ENCODE measurements at places on chromosomes 16 and 17.
A peak's percentile ranks its signal among the peaks of the same experiment; 100 is the strongest.

DNA sequence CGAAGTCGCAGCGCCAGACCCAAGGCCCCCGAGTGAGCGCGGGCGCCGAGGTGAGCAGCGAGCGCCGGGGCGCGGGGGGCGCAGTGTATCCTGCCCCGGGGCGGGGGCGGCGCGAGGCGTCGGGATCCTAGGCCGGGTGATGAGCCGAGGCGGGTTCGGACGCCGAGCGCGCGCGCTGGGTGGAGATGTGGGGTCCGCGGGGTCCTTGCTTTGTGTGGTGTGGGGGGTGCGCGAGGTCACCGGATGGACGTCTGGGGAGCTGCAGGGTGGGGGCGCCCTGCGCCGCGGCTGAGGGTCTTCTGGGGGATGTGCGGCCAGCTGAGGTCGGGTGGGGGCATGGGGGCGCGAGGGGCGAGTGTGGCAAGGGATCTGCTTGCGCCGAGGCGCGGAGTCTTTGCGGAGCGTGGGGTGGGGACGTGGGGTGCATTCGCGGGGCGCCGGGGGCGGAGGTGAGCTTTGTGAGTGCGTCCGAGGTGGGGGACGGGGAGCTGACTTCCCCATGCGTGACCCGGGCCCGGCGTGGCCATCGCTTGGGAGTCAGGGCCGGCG lies 560 bp downstream of the RAI1 start:
- no peaks in the 10 kb centered on the region for H3K36me3 ChIP-seq
- peaks cover 37% of the 10 kb centered on the region for H3K4me1 ChIP-seq
- DNase-seq, result peak; percentile 35
- H3K4me3 ChIP-seq, result peak overlapping the region; percentile 85

GRCh38 chr17:28675980-28676379 lies 14.0 kb downstream of the SUPT6H start:
- H3K27me3 ChIP-seq, result no peaks in the 10 kb centered on the region
- no peak overlapping the region for H3K4me3 ChIP-seq
- no peaks in the 10 kb centered on the region for H3K4me1 ChIP-seq
- DNase-seq, result peak; percentile 21
- peaks cover 63% of the 10 kb centered on the region for H3K36me3 ChIP-seq
- peak overlapping the region; percentile 17 for H3K27ac ChIP-seq

GRCh38 chr17:71759422-71760060 lies 361.3 kb upstream of the SOX9 start:
- no peak overlapping the region for H3K27ac ChIP-seq
- H3K4me3 ChIP-seq, result no peak overlapping the region
- no peaks in the 10 kb centered on the region for H3K27me3 ChIP-seq
- no peaks in the 10 kb centered on the region for H3K36me3 ChIP-seq
- no peak for DNase-seq
- no peaks in the 10 kb centered on the region for H3K4me1 ChIP-seq

- H3K4me3 ChIP-seq, result no peak overlapping the region
- no peak for DNase-seq
- H3K36me3 ChIP-seq, result peaks cover 4% of the 10 kb centered on the region
- H3K4me1 ChIP-seq, result peaks cover 49% of the 10 kb centered on the region
- H3K27me3 ChIP-seq, result peaks cover 48% of the 10 kb centered on the region
Observed at GRCh38 chr17:37769050-37769449, 24.2 kb upstream of the HNF1B start.

GRCh38 chr16:53176434-53176833 lies 121.6 kb downstream of the CHD9 start:
- peaks cover 4% of the 10 kb centered on the region for H3K36me3 ChIP-seq
- no peaks in the 10 kb centered on the region for H3K27me3 ChIP-seq
- DNase-seq, result no peak
- H3K27ac ChIP-seq, result no peak overlapping the region
- H3K4me1 ChIP-seq, result no peaks in the 10 kb centered on the region
- H3K4me3 ChIP-seq, result no peak overlapping the region

- H3K4me1 ChIP-seq, result peaks cover 38% of the 10 kb centered on the region
Observed at GRCh38 chr16:88775825-88776224, 9.2 kb downstream of the PIEZO1 start.

DNA sequence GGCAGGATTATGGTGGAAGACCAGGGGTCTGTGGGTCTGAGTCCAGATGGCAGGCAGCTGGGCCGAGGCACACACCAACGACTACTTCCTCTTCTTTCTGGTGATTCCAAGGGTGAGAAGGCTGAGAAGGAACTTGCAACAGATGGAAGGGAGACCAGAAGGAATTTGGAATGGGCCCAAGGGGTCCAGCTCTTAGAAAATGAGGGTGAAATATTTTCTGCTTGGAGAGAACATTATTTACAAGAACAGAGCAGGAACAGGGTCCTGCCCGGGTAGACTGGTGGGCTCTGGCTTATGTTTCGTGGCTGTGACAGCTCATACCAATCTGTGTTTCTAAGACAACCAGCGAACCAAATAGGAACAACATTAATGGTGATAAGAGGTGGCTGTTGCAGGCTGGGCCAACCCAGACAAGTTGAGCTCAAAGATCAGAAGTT lies 36.6 kb downstream of the CCDC42 start:
- no peak for DNase-seq
- H3K4me3 ChIP-seq, result no peak overlapping the region
- H3K36me3 ChIP-seq, result no peaks in the 10 kb centered on the region
- no peaks in the 10 kb centered on the region for H3K4me1 ChIP-seq
- H3K27me3 ChIP-seq, result peaks cover 10% of the 10 kb centered on the region

DNA sequence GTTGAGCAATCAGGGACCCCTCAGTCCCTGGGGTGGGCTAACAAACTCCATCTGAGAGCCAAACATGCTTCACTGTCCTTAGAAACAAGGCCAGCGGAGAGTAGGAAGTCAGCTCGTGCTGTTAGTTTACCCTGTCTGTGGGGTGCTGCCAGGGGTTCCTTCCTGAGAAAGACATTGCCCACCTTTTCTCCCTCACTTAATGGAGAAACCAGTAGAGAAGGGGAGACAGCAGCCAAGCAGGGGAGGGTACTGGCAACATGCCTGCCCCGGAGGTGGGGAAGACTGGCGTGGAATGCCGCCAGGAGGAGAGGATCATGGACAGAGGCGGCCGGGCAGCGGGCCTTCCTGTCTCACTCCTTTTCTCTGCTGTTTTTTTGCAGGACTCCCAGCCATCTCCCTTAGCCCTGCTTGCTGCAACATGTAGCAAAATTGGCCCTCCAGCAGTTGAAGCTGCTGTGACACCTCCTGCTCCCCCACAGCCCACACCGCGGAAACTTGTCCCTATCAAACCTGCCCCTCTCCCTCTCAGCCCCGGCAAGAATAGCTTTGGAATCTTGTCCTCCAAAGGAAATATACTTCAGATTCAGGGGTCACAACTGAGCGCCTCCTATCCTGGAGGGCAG lies 19.9 kb downstream of the SP2 start:
- H3K4me3 ChIP-seq, result no peak overlapping the region
- H3K27ac ChIP-seq, result no peak overlapping the region
- peaks cover 13% of the 10 kb centered on the region for H3K4me1 ChIP-seq
- no peak for DNase-seq
- peaks cover 27% of the 10 kb centered on the region for H3K36me3 ChIP-seq
- no peaks in the 10 kb centered on the region for H3K27me3 ChIP-seq

DNA sequence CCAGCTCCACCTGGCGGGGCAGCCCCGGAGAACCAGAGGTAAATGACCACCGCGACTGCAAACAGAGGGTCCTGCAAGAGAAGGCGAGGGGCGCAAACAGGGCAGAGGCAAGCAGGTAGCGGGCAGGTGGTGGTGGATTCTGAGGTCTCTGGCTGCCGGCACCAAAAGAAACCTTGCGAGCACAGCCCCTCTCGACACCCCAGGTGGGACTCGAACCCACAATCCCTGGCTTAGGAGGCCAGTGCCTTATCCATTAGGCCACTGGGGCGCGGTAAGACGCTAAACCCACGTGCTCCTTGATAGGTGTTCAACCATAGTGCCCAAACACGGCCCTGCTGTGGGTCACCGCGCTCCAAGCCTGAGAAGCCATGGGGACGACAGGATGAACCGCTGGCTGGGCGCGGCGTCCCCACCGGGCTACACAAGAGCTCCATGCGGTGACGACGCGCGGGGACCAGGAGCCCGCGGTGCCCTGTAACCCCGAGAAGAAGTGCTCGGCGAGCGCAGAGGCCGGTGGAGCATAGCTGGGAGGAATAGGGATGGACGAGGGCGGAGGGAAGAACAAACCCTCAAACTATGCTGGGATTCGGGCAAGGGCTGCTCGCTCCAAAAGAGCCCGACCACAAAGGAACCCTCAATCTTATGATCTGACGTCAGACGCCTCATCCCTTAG lies 12.4 kb downstream of the ATP5PD start:
- H3K4me1 ChIP-seq, result peaks cover 55% of the 10 kb centered on the region
- DNase-seq, result peak; percentile 79
- peaks cover 15% of the 10 kb centered on the region for H3K27me3 ChIP-seq
- H3K36me3 ChIP-seq, result peaks cover 20% of the 10 kb centered on the region
- H3K4me3 ChIP-seq, result peak overlapping the region; percentile 83

- H3K27ac ChIP-seq, result no peak overlapping the region
- DNase-seq, result no peak
- no peaks in the 10 kb centered on the region for H3K27me3 ChIP-seq
- no peak overlapping the region for H3K4me3 ChIP-seq
- peaks cover 33% of the 10 kb centered on the region for H3K4me1 ChIP-seq
- peaks cover 19% of the 10 kb centered on the region for H3K36me3 ChIP-seq
Observed at GRCh38 chr16:30429418-30429677, 482 bp downstream of the DCTPP1 start.

DNA sequence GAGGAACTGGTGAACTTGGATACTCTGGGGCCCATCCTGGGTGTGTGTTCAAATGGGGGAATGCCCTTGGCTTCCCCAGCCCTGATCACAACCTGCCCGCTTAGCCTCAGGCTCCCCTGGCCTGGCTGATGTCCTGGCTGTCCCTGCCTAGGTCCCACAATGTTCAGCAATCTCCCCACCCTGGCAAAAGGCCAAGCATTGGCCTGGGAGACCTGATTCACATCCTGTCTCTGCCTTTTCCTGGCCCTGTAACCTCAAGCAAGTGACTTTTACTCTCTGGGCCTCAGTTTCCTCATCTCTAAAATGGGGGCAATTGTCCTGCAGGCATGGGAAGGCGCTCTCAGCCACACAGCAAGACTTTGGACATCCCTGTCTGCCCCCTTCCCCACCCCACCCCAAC lies 14.4 kb downstream of the CPNE2 start:
- peaks cover 25% of the 10 kb centered on the region for H3K4me1 ChIP-seq
- peaks cover 2% of the 10 kb centered on the region for H3K27me3 ChIP-seq
- no peak overlapping the region for H3K27ac ChIP-seq

GRCh38 chr17:15973016-15973415 lies 26.5 kb downstream of the ZSWIM7 start:
- H3K27ac ChIP-seq, result no peak overlapping the region
- no peak overlapping the region for H3K4me3 ChIP-seq
- H3K4me1 ChIP-seq, result peaks cover 5% of the 10 kb centered on the region
- peaks cover 9% of the 10 kb centered on the region for H3K36me3 ChIP-seq
- no peak for DNase-seq

GRCh38 chr16:2173916-2174315 lies 18.3 kb downstream of the TRAF7 start:
- no peak overlapping the region for H3K27ac ChIP-seq
- H3K36me3 ChIP-seq, result peaks cover 4% of the 10 kb centered on the region
- no peak overlapping the region for H3K4me3 ChIP-seq
- no peaks in the 10 kb centered on the region for H3K4me1 ChIP-seq
- H3K27me3 ChIP-seq, result no peaks in the 10 kb centered on the region
- no peak for DNase-seq

DNA sequence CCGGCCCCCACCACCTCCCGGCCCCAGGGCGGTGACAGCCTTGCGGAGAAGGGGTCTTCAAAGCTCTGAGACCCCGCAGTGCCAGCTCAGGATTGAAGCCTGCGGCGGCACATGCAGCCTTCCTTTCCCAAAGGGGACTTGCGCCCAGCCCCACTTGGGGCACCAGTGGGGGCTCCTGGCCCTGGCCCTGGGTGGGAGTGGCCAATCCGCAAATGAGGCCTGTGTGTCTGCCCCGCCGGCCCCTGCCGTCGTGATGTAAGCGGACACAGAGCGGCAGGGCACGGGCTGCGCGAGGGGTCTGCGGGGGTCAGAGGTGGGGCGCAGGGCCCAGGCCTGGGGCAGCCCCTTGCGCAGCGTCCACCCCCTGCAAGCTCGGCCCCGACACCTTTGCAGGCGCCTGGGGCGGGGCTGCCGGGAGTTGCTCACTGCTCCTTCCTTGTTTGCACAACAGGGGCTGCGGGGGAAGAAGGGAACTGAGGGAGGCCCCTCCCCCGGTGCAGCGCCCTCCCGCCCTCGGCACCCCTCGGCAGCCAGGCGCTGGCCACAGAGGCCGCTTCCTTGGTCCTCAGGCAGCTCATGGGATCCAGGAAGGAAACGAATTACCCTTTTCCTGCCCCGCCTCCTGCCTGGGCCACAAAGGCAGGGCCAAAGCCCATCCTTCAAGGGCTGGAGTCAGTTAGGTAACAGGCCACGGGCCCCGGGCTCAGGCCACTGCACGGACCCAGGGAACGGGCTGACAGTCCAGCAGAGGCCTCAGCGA lies 2.9 kb downstream of the SLC16A3 start:
- H3K4me3 ChIP-seq, result no peak overlapping the region
- DNase-seq, result peak; percentile 44
- peaks cover 29% of the 10 kb centered on the region for H3K4me1 ChIP-seq
- peaks cover 7% of the 10 kb centered on the region for H3K36me3 ChIP-seq

DNA sequence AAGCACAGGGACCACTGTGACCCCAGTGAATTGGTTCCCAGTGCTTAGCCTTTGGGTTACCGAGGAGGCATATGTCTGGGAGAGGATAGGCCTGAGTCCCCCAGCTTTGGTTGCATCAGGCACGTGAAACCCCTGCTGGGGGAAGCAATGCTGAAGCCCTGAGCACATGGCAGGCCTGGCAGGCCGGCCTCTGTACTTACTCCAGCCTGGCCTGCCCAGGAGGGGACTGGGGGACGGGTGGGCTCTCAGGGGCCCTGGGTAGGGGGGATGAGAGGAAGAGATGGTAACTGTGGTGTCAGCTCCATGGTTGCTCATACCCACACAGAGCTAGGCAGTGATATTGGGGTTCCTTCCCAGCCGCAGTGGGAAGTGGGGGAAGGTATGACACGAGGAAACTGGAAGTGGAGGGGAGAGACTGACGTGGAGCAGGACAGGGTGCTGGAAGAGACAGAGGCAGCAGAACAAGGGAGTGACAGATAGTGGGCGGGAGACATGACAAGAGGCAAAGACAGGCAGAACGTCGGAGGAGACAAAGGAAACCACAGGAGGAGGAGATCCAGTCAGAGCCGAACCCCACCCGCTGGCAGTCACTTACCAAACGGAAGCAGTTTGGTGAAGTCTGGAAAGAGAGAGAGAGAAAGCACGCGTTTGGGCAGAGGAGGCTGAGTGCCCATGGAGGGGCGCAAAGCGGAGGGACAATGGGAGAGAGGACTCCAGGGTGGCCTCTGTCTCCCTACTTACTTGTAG lies 9.1 kb downstream of the TMEM208 start:
- H3K4me1 ChIP-seq, result peaks cover 11% of the 10 kb centered on the region
- H3K36me3 ChIP-seq, result peaks cover 21% of the 10 kb centered on the region
- H3K27me3 ChIP-seq, result no peaks in the 10 kb centered on the region
- H3K4me3 ChIP-seq, result peak overlapping the region; percentile 55

GRCh38 chr16:31093132-31093703 lies 1.4 kb downstream of the VKORC1 start:
- H3K27me3 ChIP-seq, result no peaks in the 10 kb centered on the region
- H3K36me3 ChIP-seq, result peaks cover 12% of the 10 kb centered on the region
- DNase-seq, result no peak
- H3K4me3 ChIP-seq, result peak overlapping the region; percentile 66
- peak overlapping the region; percentile 74 for H3K27ac ChIP-seq
- H3K4me1 ChIP-seq, result peaks cover 33% of the 10 kb centered on the region

Data from activated CD4-positive, alpha-beta T cell treated with anti-CD3 and anti-CD28 coated beads, Interleukin-2, amount 10 ng/mL, durations not matched to agents 7 days and 5 days (primary cell).